Upper lobe of left lung (tissue), 6 donors: ENCODE measurements at places on chromosomes 11 and 22.

GRCh38 chr22:43126501-43127165 lies 16.1 kb downstream of the BIK start:
- H3K27ac ChIP-seq = no peak overlapping the region
- H3K4me3 ChIP-seq = no peak overlapping the region
- H3K27me3 ChIP-seq = no peaks in the 10 kb centered on the region
- DNase-seq = no peak

DNA sequence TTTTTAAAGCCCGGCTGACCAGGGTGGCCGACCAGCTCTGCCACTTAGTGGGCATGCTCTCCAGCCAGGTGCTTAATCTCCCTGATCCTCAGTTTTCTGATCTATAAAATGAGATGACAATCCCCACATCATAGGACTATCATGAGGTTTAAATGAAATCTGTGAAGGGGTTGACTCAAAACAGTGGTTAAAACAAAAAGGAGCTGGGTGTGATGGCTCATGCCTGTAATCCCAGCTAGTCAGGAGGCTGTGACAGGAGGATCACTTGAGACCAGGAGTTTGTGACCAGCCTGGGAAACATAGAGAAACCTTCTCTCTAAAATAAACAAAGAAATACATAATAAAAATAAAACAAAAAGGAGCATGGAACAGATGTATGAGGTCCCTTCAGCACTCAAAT lies 3.6 kb upstream of the C11orf86 start:
- H3K27me3 ChIP-seq = no peaks in the 10 kb centered on the region
- H3K36me3 ChIP-seq = no peaks in the 10 kb centered on the region
- peaks cover 12% of the 10 kb centered on the region for H3K4me1 ChIP-seq
- DNase-seq = no peak
- no peak overlapping the region for H3K4me3 ChIP-seq

- DNase-seq = no peak
- H3K4me3 ChIP-seq = no peak overlapping the region
- H3K27ac ChIP-seq = no peak overlapping the region
- H3K36me3 ChIP-seq = no peaks in the 10 kb centered on the region
- H3K4me1 ChIP-seq = no peaks in the 10 kb centered on the region
These were observed 25.2 kb upstream of the LRRC32 start for GRCh38 chr11:76695771-76696170.

DNA sequence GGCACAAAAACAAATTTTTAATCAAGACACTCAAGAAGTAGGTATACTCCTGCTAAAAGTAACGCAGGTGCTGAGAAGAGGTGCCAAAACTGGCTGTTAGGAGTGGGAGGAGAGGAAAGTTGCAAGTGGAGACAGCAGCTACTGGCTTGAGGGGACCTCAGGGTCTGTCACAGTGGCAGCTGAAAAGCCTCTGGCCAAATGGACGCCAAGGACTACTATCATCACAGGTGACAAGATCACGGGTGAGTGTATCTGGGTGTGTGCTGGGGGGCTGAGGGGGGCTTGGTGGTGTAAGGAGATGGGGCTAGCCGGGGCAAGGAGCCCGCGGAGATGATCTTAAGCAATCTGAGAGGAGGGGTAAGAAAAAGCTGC lies 687 bp downstream of the ZNF202 start:
- peak overlapping the region; percentile 85 for H3K27ac ChIP-seq
- peak overlapping the region; percentile 92 for H3K4me3 ChIP-seq
- no peaks in the 10 kb centered on the region for H3K27me3 ChIP-seq
- H3K36me3 ChIP-seq = no peaks in the 10 kb centered on the region

- no peak for DNase-seq
- no peak overlapping the region for H3K27ac ChIP-seq
- peaks cover 53% of the 10 kb centered on the region for H3K36me3 ChIP-seq
- H3K4me1 ChIP-seq = peaks cover 25% of the 10 kb centered on the region
These were observed 3.8 kb downstream of the CFL1 start for GRCh38 chr11:65854161-65854592.

DNA sequence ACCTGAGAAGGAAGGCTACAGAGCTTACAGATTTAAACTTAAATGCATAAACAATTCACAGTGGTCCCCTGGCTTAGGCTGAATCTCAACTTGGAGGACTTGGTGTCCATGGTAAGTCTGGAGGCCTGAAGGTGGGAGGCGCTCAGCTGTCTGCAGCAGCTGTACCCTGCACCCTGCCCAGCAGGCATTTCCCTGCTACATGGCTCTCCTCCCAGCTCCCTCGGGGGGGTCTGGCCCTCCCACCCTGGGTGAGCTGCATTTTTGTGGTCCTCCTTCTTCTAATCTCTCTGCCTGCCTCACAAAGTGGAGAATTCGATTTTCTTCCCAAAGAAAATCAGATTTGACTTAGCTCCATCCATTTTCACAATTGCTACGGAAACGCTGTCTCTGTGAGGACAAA lies 273.2 kb downstream of the KIRREL3 start:
- H3K27me3 ChIP-seq = no peaks in the 10 kb centered on the region
- no peak for DNase-seq
- H3K36me3 ChIP-seq = no peaks in the 10 kb centered on the region
- peaks cover 6% of the 10 kb centered on the region for H3K4me1 ChIP-seq
- no peak overlapping the region for H3K4me3 ChIP-seq

DNA sequence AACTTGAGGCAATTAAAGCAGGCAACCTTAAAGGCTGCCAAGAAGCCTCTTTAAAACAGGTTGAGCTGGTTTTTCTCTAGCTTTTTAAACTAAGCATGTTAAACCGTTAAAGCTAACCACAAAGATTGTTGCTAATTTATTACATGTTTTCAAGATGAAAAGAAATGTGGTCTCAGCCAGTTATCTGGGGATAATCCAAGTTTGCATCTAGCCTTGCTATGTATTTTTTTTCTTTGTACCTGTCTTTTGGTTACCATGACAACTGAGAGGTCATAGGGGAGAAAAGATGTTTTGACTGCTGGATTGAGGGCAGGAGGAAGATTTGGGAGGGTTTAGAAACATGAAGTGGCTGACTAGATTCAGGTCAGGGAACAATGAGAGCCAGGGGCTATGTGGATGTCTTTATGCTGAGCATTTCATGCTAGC lies 19.2 kb upstream of the PGM2L1 start:
- no peaks in the 10 kb centered on the region for H3K36me3 ChIP-seq
- no peak overlapping the region for H3K4me3 ChIP-seq
- no peaks in the 10 kb centered on the region for H3K27me3 ChIP-seq
- H3K4me1 ChIP-seq = no peaks in the 10 kb centered on the region

DNA sequence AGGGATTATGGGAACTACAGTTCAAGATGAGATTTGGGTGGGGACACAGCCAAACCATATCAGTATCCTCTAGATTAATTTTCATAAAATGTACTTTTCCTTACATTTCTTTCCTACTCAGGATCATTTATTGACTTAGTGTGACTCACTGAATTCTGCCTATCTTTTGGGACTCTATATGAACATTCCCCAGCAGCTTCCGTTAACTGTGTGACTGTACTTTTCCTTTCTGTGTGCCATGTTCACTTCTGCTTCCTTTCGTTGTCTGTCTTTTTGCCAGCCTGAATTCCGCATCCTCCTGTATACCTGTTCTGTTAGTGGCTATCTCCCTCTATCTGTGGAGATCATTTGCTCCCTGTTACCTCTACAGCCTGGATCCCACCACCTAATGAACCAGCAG lies 48.8 kb downstream of the SPECC1L start:
- H3K27ac ChIP-seq = no peak overlapping the region
- peaks cover 61% of the 10 kb centered on the region for H3K36me3 ChIP-seq
- DNase-seq = no peak
- H3K27me3 ChIP-seq = no peaks in the 10 kb centered on the region
- H3K4me3 ChIP-seq = no peak overlapping the region

GRCh38 chr22:39530692-39531331 lies 1.7 kb downstream of the RPS19BP1 start:
- no peaks in the 10 kb centered on the region for H3K27me3 ChIP-seq
- peaks cover 32% of the 10 kb centered on the region for H3K36me3 ChIP-seq
- no peak overlapping the region for H3K4me3 ChIP-seq

DNA sequence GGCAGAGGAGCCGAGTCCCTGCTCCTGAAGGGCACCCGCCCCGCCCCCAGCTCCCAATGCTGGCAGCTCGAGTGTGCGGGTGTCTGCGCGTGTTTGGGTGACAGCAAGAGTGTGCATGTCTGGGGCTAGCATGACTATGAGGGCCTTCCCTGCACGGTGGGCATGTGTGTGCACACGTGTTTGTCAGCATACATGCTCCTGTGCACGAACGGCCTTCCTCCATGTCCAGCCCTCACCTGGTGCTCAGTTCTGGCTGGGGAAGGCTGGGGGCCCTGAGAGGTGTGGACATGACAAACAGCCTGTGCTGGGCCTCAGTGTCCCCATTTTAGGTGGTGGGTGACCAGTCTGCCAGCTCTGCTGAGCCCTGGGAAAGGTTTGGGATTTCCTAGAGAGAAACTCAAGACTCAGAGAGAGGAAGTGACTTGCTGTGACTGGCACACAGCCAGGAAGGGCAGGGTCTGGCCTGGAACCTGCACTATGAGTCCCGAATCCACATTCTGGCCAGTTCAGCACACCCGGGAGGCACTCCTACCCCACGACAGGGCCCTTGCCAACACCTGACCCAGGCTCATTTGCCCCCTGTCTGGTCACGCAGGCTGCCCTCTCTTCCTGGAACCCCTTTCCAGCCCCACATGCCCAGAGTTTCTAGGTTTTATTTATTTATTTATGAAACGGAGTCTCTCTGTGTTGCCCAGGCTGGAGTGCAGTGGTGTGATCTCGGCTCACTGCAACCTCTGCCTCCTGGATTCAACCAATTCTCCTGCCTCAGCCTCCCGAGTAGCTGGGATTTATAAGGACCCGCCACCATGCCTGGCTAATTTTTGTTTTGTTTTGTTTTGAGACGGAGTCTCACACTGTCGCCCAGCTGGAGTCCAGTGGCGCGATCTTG lies 3.3 kb upstream of the SHISA8 start:
- no peak overlapping the region for H3K27ac ChIP-seq
- DNase-seq = no peak
- no peak overlapping the region for H3K4me3 ChIP-seq
- H3K27me3 ChIP-seq = no peaks in the 10 kb centered on the region
- peaks cover 41% of the 10 kb centered on the region for H3K4me1 ChIP-seq

GRCh38 chr11:8839306-8839956 lies 71.6 kb upstream of the AKIP1 start:
- H3K4me3 ChIP-seq = no peak overlapping the region
- no peaks in the 10 kb centered on the region for H3K27me3 ChIP-seq
- no peak for DNase-seq
- no peaks in the 10 kb centered on the region for H3K36me3 ChIP-seq

- H3K4me1 ChIP-seq = peaks cover 16% of the 10 kb centered on the region
- no peak for DNase-seq
- no peak overlapping the region for H3K27ac ChIP-seq
- no peak overlapping the region for H3K4me3 ChIP-seq
These were observed 122.0 kb upstream of the ZC3H12C start for GRCh38 chr11:109971184-109971523.

DNA sequence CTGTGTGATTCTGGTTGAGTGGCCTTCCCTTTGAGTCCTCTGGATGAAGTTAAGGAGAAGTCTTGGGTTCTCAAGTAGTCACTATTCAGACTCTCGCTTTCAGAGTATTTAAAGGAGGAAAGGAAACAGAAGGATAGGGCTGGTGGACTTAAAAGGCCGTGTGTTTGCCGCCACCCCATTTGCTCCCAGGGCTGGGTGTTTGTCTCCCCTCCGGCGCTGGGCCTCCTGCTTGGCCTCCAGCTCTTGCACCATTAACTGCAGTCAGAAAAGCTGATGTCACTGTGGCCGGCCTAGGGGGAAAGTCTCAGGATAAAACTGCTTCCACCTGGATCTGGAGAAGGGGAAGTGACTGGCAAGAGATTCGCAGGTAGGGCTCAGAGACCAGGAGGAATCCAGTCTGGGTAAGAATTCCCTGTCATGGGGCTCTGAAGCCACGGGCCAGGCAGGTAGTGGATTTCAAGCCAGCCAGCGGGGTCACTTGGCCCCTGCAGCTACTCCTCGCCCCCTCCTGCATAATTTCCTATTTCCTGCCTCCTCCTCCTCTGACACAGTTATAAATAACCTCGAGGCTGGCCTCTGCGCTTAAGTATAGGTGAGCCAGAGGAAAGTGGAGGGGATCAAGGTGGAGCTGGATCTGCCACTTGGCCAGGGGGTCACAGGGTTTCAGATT lies 17.1 kb downstream of the TIMP3 start:
- no peak for DNase-seq
- H3K27me3 ChIP-seq = no peaks in the 10 kb centered on the region
- H3K36me3 ChIP-seq = no peaks in the 10 kb centered on the region
- no peak overlapping the region for H3K4me3 ChIP-seq
- peaks cover 75% of the 10 kb centered on the region for H3K4me1 ChIP-seq

DNA sequence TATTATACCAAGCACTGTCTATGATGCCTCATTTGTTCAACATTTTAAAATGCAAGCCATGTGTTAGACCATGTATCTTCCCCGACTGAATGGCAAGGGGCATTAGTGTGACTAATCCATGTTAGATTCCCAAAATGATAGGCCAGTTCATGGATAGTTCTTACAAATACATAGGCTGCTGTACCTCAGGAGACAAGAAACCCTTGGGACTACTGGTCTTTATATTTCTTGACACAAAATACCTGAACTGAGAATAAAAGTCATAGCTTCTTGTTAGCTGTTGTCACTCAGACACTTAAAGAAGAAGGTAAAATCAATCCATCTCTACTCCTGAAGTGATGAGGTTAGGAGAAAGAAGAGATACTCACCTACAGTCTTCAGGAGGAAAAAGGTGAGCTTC lies at the start of gene OR8D4:
Gene OR8D4 (plus strand): TSS at position 301 of the 400 bp plus-strand sequence. CDS start 4,265 bp downstream, outside the sequence.
- H3K4me3 ChIP-seq = no peak within 1 kb of the TSS
- no peaks in the 10 kb centered on the region for H3K4me1 ChIP-seq
- H3K27ac ChIP-seq = no peak within 1 kb of the TSS
- DNase-seq = no peak

DNA sequence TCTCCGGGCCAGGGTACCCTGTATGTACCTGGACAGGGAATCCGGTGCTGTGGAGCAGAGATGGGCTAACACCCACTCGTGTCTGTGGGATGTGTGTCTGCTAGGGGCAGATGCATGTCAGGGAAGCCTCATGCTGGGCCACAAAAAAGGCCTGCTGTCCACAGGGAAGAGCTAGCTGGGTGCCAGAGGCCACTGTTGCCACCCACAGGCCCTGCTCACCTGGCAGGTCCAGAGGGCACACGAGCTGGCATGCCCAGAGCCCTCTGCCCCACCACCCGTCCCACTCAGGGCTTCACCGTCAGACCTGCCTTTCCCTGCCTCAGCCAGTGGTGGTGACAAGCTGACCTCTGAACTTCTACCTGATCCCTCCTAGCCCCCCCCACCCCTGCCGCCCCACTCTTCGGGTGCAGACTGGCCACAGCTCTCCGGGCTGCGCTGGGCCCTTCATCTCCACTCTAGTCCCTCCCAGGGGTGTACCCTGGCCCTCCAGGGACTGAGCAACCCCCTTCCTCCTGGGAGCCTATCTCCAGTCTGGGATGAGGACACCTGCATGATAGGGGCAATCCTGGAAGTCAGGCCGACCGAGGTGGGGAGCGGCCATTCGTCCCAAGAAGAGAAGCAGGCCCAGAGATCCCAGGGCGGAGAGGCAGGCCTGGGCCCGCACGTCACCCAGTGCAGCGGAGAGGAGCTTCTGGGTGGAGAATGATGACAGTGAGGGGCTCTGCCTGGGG lies 1.4 kb downstream of the SLC25A22 start:
- no peaks in the 10 kb centered on the region for H3K27me3 ChIP-seq
- H3K4me1 ChIP-seq = peaks cover 28% of the 10 kb centered on the region
- H3K4me3 ChIP-seq = peak overlapping the region; percentile 78

GRCh38 chr22:44325718-44326490 lies 13.2 kb upstream of the SHISAL1 start:
- H3K27ac ChIP-seq = no peak overlapping the region
- peaks cover 4% of the 10 kb centered on the region for H3K4me1 ChIP-seq
- peaks cover 12% of the 10 kb centered on the region for H3K27me3 ChIP-seq
- no peaks in the 10 kb centered on the region for H3K36me3 ChIP-seq
- H3K4me3 ChIP-seq = no peak overlapping the region

- no peak for DNase-seq
- H3K4me3 ChIP-seq = no peak overlapping the region
- H3K4me1 ChIP-seq = peaks cover 8% of the 10 kb centered on the region
- H3K27ac ChIP-seq = no peak overlapping the region
- H3K27me3 ChIP-seq = no peaks in the 10 kb centered on the region
- peaks cover 70% of the 10 kb centered on the region for H3K36me3 ChIP-seq
These were observed 5.0 kb downstream of the NAGA start for GRCh38 chr22:42065438-42066125.
